ENCODE measurements at places on chromosomes 1 and 21.

DNA sequence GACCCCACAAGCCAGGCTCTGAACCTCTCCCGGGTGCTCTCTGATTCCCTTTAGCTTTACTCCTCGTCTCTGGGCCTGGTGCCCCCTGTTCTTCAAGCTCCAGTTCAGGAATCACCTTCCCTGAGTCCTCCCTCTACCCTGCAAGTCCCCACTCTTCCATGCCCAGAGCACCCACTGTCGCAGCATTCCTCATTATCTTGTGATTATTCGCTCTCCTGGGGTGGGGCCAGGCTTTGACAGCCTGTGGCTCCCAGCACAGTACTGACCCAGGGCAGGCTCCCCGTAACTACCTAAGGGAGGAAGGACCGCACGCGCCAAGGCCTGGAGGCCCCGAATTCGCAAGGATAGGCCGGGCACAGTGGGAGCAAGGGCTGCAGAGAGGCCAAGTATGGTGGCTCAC lies 734 bp upstream of the C1orf210 start:
- DNase-seq, result no peak

GRCh38 chr21:45613881-45614280 lies 29.6 kb upstream of the PCBP3 start:
- no peak for DNase-seq

- DNase-seq, result no peak
Measured at GRCh38 chr1:57424231-57425027, 569 bp upstream of the DAB1 start.

GRCh38 chr1:236904892-236905741 lies 99.1 kb downstream of the MT1HL1 start:
- DNase-seq, result no peak

Measured in bone marrow (tissue), 2 donors.